Lung microvascular endothelial cell (primary cell): ENCODE measurements at places on chromosomes 1 and 21. TPM values are rescaled to one million over a fixed set of nuclear protein-coding genes. Genes with fewer than 3 reads are reported as not detected.
A peak's percentile ranks its signal among the peaks of the same experiment; 100 is the strongest.

GRCh38 chr1:24501371-24502064 lies 1.1 kb upstream of the RCAN3 start:
- no peak for DNase-seq

GRCh38 chr1:163048869-163049268 lies 20.3 kb upstream of the RGS4 start:
- no peak for DNase-seq

DNA sequence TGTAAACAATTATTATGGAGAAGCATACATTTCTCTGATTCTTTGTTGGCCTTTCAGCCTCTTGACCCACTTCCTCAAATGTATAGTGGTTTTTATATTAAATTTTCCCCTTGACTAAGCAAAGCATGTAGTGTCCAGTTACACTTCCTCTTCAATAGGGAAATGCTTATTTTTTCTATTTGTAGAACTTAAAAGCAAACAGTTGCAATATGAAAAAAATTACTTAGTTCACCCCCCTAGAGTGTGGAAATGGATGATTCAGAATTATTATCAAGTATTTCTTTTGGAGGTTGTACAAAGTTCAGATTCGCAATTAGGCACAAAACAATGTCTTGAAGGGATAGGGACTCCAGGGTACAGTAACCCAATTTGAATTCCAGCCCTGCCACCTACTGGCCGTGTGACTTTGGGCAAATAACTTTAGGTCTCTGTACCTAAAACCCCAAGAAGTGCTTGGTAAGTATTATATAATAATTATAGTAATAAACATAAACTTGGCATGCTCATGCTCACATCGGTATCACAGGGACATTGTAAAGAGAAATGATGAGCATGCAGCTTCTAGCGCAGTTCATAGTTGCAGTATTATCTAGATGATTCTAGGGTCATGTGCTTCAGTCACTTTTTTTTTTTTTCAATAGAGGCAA lies 28.6 kb upstream of the IFNGR2 start:
- peak; percentile 73 for DNase-seq

Gene CFAP74
- total RNA-seq = not detected in 2 replicates

GRCh38 chr1:232868793-232869491 lies 63.7 kb downstream of the MAP10 start:
- peak; percentile 36 for DNase-seq

DNA sequence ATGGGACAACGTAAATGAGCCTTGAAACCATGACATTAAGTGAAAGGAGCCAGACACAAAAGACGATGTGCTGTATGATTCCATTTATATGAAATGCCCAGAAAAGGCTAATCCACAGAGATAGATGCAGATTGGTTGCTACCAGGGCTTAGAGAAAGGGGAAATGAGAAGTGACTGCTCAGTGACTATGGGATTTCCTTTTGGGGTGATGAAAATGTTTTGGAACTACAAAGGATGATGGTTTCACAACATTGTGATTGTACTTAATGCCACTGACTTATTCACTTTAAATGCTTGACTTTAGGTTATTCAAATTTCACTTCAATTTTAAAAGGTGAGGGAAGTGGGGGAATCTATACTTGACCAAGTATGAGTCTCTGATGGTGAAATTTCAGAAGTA lies 414.3 kb downstream of the SETD4 start:
- no peak for DNase-seq

Gene CLK2
- total RNA-seq = 12.2 and 24.0 TPM in 2 replicates

Gene OR2L5
- total RNA-seq = not detected in 2 replicates

Gene TNFSF18
- 4.2 and 50.3 TPM in 2 replicates for total RNA-seq

GRCh38 chr1:240462766-240463395 lies 149.1 kb downstream of the GREM2 start:
- DNase-seq = no peak

Gene SLAMF9
- not detected in 2 replicates for total RNA-seq

DNA sequence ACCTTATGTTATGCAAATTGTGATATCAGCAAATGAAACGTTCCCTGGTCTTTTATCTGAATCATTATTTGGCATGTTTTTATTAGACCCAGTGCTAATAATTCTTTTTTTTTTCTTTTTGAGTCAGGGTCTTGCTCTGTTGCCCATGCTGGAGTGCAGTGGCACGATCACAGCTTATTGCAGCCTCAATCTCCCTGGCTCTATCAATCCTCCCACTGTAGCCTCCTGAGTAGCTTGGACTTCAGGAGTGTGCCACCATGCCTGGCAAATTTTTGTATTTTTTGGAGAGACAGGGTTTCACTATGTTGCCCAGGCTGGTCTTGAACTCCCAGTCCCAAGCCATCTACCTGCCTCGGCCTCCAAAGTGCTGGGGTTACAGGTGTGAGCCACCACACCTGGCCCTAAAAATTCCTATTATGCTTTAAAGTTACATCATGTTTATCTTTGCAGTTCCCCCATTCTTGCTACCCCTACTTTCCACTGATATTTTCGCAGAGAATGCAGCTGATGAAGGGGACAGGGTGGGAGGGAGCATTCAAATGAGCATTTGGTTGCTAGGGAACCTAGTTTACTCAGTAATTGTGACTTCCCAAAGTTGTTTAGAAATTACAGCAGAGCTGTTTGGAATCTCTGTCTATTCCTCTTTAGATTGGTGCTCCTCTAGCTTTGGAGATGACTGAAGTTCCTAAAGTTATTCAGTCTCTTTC lies 18.4 kb downstream of the C1orf21 start:
- DNase-seq = no peak

GRCh38 chr1:228996281-228996680 lies 261.0 kb downstream of the RHOU start:
- DNase-seq = no peak

Gene RHD
- 0.20 and 0.44 TPM in 2 replicates for total RNA-seq

DNA sequence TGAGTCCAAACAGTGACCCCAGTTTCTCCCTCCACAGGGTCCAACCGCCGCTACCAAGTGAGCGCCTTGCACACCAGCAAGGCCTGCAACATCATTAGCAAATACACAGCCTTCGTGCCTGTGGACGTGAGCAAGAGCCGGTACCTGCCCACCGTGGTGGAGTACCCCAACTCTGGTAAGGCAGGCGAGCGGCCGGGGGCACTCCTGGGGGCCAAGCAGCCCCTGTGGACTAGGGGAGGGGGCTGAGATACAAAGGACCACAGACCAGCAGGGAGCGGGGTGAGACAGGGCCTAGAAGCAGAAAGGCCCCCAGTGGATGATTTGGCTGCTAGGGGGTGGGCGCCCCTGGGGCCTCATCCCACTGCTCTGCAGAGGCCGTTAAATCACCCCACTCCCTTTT lies 54.7 kb downstream of the VWA5B1 start:
- DNase-seq = no peak

DNA sequence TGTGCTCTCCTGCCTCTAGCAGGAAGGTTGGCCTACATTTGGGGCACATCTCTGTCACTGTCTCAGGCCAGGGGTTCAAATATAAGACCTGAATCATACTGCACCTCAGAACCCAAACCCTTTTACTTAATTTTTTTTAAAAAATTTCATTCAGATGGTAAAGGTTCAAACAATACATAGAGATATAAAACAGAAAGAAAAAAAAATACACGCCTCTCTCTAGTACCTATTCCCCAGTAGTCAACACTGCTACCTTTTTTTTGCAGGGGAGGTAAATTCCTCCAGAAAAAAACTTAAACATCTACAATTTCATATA lies 32.9 kb downstream of the MAPKAPK2 start:
- no peak for DNase-seq

GRCh38 chr1:105914403-105914802 lies 1142.1 kb upstream of the PRMT6 start:
- DNase-seq = no peak

DNA sequence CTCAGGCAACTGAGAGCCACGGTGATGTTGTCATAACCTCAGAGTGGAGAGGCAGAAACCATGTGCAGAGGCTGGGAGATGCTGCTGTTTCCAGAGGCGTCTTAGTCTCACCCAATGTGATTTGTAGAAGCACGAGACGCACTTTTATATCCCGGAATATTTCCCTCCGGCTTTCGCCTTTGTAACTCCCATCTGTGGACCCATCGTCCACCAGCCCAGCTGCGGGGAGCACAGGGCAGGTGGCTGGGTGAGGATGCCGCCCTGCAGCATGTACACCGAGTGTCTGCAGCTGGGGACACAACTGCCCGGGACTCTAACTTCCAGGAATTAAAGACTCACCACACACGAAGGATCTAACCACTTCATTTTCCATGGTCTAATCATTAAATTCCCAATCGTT lies 43.5 kb downstream of the UBASH3A start:
- DNase-seq = no peak

- DNase-seq = no peak
These were observed 30.3 kb downstream of the SPATA17 start for GRCh38 chr1:217661407-217661806.

Gene NECTIN4
- total RNA-seq = 0.44 TPM in 1 of 2 replicates, not detected in the other

DNA sequence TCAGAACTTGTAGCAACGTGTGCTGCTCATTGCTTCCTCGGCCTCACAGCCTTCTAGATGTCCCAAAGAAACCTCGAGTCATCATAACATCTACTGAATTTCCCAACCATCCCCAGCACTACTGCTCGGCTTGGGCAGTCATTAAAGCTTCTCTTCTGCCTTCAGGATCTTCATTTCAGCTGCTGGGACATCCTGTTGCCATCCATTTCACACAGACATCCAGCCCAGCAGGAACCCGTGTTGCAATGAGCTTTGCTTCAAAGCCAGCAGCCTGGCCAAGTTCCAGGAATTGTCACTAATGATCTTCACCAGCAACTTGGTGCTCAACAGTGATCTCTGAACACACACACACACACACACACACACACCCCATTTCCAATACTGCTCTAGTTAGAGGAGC lies 18.5 kb downstream of the WLS start:
- DNase-seq = peak; percentile 89

DNA sequence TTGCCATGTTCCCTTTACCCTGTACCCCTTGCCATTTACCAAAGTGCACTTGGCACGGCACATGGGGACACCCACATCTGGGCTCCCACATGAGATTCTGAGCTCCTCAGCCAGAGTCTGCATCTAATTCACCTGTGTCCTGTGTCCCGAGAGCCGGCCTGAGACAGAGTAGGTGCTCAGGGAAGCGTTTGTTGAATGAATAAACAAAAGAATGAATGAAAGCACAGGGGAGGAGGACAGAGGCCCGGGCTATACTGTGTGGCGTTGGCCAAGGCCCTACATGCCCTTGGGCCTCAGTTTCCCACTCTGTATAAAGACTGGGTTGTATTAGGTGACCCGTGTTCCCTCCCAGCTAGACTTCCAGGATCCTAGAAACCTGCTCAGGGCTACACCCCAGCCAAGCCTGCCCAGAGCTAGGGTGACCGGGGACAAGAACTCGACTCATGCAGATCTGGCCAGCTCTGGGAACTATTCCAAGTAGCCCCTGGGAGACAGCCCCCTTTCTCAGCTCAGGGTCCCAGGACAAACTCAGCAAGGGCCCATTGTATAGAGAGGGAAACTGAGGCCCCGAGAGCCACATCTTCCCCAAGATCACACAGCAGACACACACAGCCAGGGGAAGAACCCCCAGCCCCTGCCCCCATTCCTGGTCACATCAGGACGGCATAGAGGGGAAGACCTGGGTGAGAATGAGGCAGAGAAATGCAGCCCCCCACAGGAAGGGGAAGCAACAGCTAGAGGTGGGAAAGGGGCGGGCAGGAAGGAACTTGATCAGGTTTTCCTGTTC lies 6.0 kb downstream of the EPHA2 start:
- DNase-seq = no peak

- no peak for DNase-seq
These were observed 246.4 kb upstream of the ADAMTS5 start for GRCh38 chr21:27213303-27213702.
